ENCODE measurements at places on chromosomes 2 and 18.

- DNase-seq: no peak
Measured at GRCh38 chr18:44321868-44322590, 358.7 kb upstream of the SETBP1 start.

GRCh38 chr18:12768625-12769024, 65.8 kb downstream of the PSMG2 start:
- DNase-seq: peak; percentile 25

- DNase-seq: no peak
Measured at GRCh38 chr2:86790676-86791572, at the start of gene CD8A. CD8A (minus strand) TSS chr2:86790913; CDS start chr2:86790825, 88 bp downstream.

- DNase-seq: no peak
Measured at GRCh38 chr18:61544178-61544577, 210.9 kb downstream of the CDH20 start.
